ENCODE measurements at places on chromosomes 6 and 20. TPM values are rescaled to one million over a fixed set of nuclear protein-coding genes. Genes with fewer than 3 reads are reported as not detected.

- no peak for DNase-seq
These were observed 31.0 kb upstream of the ZNFX1 start for GRCh38 chr20:49308875-49309274.

GRCh38 chr20:46423882-46424482, 17.6 kb upstream of the ELMO2 start:
- DNase-seq = no peak

DNA sequence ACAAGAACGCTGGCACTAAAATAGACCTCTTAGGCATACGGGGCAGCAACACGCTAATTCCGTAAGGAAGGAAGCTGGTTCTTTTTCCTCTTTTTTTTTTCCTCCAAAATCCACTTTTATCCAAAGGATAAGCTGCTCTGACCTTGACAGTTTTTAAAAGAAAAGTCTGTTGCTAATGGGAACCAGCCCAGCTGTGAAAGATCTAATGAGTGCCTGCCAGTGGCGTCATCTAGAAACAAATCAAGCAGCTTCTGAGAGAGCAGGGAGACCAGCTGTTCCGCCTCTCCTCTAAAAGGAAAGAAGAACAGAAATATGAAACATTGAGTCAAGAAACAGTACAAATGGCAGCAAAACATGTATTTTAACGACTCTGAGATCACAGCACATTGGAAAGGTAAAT, 78.6 kb downstream of the FAXC start:
- peak; percentile 23 for DNase-seq

DNA sequence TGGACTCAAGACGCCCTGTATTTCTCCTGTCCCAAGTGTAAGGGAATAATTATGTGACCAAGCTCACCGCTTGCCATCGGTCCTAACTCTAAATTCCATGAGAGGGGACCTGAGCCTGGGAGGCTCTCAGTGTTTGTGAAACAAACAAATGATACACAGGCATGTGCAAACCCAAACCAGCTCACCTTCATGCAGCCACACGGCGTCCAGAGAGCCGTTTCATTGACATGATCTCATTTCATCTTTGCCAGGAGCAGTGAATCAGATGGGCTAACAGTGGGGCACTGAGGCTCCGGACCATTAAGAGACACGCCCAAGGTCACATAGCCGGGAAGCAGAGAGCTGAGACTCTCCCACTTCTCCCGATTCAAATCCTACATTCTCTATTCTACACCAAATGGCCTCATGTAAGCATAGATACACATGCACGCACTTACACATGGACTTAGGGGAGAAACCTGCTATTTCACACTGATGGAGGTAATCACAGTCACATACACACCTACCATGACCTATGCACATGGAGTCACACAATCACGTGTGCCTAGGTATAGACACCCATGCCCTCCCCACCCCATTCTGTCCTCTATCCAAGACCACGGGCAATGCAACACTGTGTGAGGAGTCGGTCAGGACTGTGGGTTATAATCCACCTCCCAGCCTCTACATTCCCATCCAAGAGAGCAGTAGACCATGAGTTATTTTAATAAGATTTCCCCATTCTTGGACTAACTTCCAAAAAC, 1.1 kb downstream of the BNIP5 start:
- DNase-seq = no peak

DNA sequence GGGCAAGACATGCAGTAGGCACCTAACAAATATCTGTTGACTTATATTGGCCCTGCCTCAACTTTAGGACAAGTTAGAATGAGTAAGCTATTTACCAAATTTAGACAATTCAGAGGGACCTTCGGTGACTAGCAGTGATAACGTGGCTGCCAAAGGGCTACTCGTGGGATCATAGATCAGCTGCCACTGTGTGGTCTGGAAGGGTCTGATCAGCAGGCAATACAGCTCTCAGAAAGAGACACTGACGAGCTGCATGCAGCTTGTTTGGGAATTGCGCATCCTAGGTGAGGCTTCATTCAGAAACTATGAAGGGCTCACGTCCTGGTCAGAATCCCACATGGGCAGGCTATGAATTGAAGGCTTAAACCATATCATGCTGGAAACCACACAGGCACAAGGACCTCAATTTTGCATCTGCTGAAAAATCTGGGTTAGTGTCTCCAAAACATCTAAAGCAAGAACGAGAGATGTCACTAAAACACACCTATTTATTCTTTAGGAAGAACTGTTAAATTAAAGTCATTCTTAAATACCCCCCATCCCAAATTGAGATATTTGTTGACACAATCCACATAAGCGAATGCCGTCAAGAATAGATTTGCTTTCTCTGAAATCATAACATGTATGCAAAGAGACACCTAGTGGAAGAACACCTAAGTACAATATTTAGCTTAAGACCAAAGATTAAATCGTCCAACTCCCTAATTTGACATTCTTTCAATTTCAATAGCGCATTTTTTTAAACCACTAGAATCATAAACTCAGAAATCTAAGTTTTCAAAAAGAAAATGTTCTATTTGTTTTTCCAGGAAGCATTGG, 79.6 kb downstream of the IPCEF1 start:
- DNase-seq = no peak

DNA sequence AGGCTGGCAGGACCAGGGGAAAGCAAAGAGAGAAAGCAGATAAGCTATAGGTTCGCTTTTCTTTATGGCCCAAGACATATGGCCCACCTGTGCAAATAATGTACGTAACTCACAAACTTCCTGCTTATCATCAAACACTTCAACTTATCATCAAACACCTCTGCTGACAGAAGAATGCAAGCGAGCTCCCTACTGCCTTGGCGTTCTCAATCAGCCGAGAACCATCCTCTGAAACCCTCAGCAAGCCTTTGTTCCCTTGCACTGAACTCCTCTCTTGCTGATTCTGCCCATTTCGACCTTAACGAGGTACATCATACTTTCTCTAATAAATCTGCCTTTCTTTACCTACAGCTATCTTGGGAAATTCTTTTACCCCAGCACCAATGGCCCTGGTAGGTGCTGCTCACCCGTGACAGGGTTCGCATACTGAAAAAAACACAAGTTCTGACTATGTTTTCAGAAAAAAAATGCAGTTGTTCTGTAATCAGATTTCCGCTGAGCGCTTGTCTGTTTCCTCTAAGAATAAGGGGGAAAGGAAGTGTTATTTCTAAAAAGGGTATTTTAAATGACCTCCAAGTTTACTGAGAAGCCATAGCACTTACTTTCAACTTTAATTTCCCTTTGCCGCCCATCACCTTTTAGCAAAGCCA, 28.3 kb downstream of the SERPINB6 start:
- no peak for DNase-seq

DNA sequence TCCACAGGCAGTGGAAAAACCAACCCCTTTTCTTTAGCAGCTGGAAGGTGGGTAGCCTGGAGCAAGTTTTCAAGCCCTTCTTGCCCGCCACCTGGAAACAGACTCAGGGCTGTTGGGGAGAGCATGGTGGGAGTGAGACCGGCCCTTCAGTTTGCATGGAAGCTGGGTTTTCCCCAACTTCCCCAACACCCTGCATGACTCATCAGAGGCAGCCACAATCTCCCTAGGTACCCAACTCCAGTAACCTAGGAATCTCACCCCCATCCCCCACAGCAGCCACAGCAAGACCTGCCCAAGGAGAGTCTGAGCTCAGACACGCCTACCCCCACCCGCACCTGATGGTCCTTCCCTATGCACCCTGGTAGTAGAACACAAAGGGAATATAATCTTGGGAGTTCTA, 86.3 kb upstream of the IRAK1BP1 start:
- DNase-seq = no peak

DNA sequence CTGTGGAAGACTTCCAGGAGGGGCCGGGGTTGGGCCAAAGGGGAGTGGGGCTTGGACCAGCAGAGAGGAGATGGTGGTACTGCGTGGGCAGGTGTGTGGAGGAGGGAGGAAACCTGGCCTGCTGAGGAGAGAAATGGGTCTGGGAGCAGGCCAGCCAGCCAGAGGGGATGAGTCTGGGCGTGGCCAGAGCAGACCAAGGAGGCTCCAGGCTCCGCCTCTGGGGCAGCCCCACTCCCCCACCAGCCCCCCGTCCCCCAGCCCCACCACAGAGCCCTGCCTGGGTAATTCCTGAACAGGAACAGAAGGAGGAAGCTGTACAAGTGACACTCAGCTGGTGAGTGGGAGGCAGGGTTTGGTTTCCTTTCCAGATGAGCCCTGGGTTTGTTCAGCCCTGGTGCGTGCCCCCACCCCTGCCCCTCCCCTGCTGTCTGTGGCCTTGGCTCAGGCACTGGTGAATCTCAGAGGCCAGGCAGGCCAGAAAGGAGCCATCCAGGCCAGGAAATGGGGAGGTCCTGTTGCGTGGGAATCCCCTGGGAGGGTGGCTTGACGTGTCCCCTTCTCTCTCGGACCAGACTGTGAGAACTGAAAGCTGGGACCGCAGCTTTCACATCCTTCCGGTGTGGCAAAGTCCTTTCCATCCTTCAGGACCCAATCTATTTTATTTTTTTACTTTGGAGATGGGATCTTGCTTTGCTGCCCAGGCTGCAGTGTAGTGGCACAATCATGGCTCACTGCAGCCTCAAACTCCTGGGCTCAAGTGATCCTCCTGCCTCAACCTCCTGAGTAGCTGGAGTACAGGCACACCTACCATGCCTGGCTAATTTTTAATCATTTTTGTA, 9.4 kb upstream of the SRC start:
- no peak for DNase-seq

- peak; percentile 18 for DNase-seq
These were observed 30.1 kb upstream of the SH3BGRL2 start for GRCh38 chr6:79600812-79601609.

The DLK2 gene
- 0.98 TPM for polyA plus RNA-seq

The SRSF6 gene
- polyA plus RNA-seq = 372 TPM

The BEND3 gene
- polyA plus RNA-seq = 10.3 TPM

The SPDEF gene
- 0.19 TPM for polyA plus RNA-seq

Measured in right renal pelvis (tissue), 4 donors.